ENCODE measurements at places on chromosomes 13 and 19.

GRCh38 chr19:45123440-45123850 is 30.5 kb downstream of the PPP1R37 start:
- no peak for DNase-seq

DNA sequence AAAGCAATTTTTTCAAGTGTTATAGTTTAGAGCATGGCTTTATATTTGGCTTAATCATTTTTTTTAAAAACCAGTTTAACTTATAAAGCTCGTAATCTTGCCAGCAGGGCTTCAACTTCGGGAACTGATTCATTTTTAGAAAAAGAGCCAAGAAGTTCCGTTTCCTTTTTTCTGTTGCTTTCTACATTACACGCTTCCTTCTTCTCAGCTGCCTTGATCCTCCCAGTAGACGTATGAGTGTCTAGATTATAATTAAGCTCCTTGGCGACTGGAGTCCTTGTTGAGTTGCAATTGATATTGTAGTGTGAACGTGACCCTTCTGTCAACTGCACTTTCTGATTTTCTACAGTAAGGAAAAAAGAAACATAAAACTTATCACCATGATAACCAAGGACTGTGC is 497.2 kb downstream of the DIAPH3 start:
- DNase-seq, result no peak

DNA sequence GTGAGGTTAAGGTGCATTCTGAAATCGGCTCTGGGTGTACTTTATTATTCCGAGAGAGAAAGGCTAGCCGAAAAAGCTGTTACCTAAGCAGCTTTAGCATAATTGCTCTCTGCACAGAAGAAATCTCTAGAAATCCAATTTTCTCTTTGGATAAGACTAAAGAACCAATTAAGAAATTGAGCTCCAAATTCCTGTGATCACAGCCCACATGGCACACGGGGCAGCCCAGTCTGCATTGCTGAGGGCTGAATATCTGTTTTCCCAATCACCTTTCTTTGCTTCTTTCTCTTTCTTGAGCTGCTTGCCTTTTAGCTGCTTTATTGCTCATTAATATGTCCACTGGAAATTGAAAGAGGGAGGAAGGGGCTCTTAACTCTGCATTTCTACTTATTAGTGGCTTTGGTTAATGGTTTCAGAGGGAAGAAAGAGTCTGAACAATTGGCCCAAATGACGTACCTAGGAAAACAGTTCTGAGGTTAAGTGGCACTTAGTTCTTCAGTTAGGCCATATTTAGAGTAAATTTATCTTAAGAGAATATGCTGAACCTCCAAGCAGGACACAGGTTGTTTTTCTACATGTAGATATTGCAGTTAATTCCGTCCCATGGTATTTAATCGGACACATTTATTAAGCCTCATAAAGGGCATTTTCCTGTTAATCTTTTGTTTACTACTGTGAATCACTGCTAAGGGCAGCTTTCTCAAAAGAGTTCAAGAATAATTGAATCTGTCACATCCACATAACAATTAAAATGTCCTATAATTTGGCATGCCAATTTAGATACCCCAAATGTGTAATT is 265.7 kb downstream of the ABCC4 start:
- DNase-seq, result no peak

GRCh38 chr13:98505217-98505616 is 71.7 kb downstream of the STK24 start:
- no peak for DNase-seq

DNA sequence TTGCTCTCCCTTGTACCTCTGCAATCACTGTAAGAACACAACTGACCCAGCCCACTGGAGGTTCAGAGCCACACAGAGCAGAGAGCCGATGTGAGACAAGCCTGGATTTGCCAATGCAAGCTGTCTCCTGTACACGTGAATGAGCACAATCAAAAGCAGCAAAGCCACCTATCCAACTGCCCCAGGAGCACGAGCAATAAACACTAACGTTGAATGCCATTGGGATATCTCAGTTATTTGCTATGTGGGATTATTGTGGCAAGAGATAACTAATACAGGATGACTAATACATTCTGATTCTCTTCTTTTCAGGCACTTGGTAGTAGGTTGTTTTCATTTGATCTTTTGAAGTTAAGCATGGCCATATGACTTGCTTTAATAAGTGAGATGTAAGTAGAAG is 85.2 kb upstream of the FAM216B start:
- no peak for DNase-seq

GRCh38 chr13:23754506-23754905 is 134.7 kb downstream of the MIPEP start:
- peak; percentile 57 for DNase-seq

DNA sequence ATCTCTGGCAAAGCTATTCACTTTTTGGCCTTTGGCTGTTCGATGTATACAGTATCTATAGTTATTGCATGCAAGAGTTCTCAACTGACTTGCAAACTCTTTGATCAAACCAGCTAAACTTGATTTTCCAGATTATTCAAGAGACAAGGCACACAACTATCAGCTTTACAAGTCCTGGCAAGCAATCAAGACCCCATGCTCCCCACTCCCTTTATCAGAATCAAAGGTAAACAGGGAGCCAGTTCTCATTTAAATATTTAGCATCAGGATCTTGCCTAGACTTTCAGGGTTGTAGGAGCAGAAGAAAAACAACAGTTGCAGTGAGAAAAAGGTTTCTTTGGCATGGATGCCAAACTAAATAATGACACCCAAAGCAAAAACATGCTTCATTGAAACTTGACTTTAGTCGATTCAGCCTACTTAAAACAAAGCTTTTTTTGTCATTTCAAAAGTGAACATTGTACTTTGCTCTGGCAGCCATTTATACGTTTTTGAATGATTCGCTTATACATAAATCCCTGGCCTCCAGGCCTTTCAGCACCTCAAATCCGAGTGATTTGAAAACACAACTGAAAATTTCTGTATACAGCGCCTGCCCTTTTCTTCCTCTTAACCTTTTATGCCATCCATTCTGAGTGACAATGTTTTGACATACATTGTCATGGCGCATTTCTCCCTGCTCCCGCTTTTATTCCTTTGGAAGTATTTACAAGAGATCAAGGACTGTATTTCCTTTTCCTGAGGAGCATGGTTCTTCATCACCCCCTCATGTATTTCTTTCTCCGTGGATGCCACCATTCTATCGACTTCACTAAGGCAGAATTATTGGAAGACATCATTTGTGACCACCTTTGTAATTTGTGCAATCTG is 340.8 kb downstream of the KLF5 start:
- no peak for DNase-seq

DNA sequence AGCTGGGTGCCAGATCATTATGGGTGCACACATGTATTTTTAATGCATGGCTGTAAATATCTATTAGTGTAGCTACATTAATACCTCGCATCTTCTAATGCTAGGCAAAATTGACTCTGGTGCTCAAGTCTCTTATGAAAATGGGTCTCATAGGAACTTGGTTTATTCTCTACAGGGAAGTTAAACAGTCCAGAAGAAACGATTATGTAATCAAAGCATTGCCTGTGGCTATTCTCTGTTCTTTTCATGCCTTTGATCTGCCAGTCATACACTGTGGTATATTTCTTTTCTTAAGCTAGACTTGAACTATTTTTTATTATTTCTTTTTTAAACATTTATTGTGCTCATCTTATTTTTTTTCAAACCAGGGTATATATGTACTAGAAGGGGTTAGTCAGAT is 1015.0 kb downstream of the SLITRK1 start:
- DNase-seq, result no peak

DNA sequence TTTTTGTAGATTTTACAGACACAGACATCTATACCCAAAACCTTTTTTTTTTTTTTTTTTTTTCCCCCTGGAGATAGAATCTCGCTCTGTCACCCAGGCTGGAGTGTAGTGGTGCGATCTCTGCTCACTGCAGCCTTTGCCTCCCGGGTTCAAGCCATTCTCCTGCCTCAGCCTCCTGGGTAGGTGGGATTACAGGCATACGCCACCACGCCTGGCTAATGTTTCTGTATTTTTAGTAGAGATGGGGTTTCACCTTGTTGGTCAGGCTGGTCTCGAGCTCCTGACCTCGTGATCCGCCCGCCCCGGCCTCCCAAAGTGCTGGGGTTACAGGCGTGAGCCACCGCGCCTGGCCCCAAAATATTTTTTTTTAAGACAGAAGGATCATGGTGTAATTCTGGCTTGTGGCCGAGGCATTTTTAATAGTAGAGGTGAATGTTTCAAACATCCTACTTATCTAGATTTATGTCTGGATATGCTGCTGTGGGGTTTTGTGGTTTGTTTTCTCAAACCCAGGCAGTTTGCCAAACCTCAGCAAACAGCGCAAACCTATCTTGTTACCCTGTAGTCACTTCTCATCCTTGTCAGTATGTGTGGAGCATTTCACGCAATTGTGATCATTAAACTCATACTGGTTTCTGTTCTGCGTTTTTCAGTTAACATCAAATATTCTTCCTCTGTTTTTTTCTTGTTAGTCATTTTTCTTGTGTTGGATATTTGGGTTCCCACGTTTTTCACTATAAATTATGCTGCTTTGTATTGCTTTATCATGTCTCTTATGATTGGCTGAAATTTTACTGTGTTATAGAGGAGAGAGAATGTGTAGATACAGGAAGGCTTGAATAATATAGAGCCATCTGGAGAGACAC is 36.2 kb upstream of the GARRE1 start:
- DNase-seq, result peak; percentile 78

- DNase-seq, result no peak
Observed at GRCh38 chr13:30052120-30052519, 201.7 kb upstream of the UBL3 start.
